ENCODE measurements at places on chromosomes 1 and 21. TPM values are rescaled to one million over a fixed set of nuclear protein-coding genes. Genes with fewer than 3 reads are reported as not detected.

DNA sequence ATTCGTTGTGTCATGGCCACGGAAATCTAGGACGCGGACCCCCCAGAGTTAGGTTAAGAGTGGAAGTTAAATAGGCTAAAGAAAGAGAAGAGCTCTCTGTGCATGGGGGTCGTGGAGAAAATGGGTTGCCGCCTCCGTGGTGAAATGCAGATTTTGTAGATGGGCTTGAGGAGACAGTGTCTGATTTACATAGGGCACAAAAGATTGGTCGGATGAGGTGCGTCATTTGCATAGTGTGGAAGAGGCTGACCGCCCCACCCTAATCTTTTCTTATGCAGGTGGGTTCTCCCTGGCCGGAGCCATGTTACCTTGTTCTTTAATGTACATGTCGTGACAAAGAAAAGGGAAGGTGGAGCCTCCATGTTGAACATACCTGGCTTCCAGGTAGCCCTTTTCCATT is 14.3 kb upstream of the SLC5A9 start:
- DNase-seq: no peak

DNA sequence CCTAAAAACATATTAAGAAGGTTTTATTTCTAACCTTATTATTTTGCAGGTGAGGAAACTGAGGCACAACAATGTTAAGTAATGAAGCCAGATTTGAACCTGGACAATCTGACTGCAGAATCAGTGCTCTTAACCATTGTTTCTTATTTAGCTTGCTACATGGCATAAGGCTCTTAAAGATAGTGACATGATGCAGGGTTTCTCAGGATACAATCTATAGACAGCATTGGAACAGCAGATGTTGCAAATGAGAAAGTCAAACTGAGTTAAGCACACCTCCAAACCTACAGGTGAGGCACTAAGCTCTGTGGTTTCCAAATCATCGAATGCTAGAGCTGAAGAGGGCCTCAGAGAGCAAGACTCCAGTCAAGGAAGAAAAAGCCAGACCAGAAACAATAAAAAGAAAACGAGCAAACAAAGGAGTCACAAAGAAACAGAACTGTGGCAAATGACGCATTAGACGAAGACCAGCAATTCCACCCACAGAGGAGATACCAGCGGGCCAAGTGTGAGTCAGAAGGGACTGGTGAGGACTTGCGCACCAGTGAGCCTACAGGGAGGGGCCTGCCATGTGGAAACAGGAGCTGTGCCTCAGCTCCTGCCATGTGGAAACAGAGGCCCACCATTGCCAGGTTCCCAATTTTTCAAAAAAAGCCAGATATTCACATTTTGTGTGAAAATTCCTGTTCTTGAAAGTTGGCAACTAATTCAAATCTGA is 14.4 kb downstream of the CD58 start:
- no peak for DNase-seq

DNA sequence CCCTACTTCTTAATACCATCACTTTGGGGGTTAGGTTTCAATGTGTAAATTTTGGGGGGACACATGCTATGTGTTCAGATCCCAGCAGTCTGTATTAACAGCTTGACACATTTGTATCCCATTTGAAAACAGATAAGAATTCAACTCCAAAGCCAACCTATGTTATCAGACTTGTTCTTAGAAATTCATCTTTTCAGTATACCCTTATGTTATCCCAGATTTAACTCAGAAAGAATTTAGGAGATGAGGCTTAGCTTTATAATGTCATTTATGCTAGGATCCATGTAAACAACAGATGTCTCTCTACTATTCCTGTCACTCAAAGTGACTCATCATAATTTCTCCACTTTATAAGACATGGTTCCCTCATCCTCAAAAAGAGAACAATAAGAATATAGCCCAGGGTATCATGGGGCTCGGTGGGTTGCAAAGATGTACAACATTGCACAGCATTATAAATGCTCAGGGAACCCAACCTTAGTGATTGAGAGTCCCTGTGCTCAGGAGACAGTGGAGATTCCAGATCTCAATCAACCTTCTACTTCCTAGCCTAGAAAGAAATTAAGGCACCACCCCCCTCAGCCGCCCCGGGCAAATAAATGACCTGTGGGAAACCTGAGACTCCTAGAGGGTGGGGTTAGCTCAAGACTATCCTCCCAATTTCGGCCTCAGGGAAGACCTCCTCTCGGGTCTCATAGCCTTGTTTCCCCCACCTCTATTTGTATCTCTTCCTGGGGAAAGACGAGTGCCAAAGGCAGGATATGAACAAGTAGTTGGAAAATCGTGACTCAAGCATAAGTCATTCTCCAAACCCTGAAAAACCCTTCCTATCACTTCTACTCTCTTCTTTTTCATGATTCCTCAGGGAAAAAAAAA is 265.1 kb upstream of the CAMK1G start:
- DNase-seq: no peak

- DNase-seq: no peak
These were observed 56.6 kb upstream of the APP start for GRCh38 chr21:26227130-26227529.

Gene RCSD1
- total RNA-seq: not detected

Gene SMCP
- total RNA-seq: not detected

Measured in osteocyte (in vitro differentiated cells).